ENCODE measurements at places on chromosomes 1 and 21.

- DNase-seq: no peak
Measured at GRCh38 chr1:178945763-178946266, 74.9 kb upstream of the ANGPTL1 start.

DNA sequence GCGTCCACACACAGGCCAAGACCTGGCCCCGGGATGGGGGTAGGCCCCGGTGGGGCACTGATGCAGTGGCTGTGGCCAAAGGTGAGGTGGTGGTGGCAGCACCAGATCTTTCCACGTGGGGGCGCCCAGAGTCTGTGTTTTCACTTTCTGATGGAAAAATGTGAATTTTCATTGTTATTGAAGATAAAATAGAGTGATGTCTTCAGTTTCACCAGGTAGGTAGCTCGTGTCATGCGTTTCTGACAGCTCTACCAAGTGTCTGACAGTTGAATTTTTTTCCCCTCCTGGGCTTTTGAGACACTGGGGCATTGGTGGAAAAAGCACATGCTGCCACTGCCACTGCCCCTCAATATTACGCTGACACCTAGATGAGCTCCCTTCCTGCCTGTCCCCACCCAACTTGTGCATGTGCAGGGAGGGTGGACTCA lies 40.0 kb upstream of the MAGOH start:
- DNase-seq: peak; percentile 40

- no peak for DNase-seq
Measured at GRCh38 chr1:39980555-39981313, 25.8 kb downstream of the MFSD2A start.

- DNase-seq: no peak
Measured at GRCh38 chr1:212637902-212638301, 29.3 kb downstream of the ATF3 start.

DNA sequence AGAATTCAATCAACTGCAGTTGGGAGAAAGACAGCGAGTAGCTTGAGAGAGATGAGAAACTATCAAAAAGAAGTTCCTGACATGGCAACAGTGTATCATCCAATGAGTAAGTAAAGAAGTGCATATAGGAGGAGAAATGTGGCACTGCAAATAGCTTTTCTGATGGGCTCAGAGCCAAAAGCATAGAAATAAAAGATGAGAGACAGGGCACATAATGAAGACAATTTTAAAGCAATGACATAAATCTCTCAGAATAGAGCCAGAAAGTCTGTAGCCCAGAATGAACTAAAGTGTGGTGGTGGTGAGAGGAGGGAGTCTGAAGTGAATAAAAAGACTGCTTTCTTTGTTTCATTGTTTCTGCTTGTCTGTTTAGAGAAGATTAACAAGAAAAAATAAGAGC lies 34.3 kb downstream of the TNFSF18 start:
- no peak for DNase-seq

GRCh38 chr1:207848234-207848633 lies 62.7 kb downstream of the CD34 start:
- DNase-seq: no peak

- no peak for DNase-seq
Measured at GRCh38 chr1:71190843-71191242, 110.0 kb upstream of the ZRANB2 start.

DNA sequence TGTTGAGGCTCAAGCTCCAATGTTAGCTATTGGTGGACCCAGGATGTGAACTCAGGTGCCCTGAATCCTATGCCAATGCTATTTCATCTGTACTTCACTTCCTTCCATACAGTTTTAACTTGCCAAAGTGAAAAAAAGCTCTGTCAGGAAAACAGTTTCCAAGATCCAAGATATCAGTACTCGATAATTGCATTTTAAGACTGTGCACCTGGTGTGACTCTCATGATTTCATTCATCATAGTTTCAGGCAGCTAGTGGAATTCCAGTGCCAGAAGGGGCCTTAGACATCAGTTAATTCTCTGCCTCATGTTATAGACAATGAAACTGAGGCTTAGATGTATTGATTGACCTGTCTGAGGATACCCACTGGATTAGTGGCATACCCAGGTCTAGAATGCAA lies 26.5 kb upstream of the LEPR start:
- no peak for DNase-seq

DNA sequence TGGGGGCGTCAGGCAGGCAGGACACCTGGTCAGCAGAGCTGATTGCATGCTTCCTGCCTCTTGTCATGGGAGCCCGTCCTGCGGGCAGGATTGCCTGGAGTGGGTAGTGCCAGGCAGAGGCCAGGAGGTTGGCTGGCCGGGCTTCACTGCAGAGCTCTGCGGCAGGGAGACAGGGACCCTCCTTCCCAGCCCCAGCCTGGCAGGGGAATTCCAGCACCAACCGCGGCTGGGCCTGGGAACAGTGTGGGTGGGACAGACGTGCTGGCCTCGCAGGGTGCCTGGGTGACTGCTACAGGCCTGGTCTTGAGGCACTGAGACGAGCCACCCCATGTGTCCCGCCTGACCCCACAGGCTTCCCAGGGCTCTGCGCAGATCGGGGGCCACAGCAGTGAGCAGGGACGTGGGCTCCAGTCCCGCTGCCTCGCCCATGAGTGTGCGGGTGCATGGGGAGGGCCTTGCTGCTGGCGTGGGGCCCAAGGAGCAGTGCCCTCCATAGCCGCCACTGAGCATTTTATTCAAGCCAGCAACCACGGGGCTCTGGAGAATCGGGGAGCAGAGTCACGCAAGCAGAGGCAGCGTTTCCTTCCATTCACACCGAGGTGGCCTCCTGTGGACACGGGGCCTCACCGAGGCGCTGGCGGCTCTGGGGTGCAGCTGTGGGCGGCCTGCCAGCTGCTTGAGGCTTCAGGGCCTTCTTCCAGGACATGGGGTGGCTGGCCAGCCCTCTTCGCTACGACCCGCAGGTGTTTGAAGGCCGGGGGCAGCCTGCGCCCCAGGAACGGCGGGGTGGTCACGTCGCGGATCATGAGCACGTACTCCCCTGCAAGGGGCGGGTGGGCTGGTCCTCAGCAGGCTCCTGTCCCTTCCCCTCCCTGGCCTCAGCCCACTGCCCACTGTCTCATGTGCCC lies 70.3 kb downstream of the MORN1 start:
- no peak for DNase-seq

DNA sequence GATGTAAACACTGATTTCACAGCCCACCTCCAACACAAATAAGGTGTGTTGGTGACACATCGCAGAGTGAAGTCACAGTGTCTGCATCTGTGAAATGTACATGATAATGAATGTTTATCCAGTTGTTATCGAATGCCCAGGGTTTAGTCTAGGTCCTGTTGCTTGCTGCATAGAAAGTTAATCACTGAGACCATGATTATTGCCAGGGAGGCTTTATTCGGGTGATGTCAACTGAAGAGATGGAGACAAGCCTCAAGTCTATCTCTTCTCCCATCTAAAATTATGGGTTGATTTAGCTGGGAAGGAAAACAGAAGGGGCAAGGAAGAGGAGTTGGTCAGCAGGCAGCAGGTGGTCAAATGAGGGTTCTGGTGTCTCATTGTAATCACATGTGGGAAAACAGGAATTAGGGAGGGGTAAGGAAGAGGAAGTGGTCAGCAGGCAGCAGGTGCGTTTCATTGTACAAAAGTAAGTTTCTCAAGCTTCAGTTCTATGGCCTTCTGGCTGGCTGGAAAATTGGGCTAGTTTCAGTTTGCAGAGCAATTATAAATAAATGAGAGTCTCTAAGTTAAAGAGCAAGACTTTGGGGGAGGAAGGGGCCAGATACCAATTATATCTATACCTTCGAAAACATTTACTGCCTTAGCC lies 146.3 kb upstream of the DNAH14 start:
- no peak for DNase-seq

GRCh38 chr1:154739654-154740053 lies 130.4 kb downstream of the KCNN3 start:
- no peak for DNase-seq

DNA sequence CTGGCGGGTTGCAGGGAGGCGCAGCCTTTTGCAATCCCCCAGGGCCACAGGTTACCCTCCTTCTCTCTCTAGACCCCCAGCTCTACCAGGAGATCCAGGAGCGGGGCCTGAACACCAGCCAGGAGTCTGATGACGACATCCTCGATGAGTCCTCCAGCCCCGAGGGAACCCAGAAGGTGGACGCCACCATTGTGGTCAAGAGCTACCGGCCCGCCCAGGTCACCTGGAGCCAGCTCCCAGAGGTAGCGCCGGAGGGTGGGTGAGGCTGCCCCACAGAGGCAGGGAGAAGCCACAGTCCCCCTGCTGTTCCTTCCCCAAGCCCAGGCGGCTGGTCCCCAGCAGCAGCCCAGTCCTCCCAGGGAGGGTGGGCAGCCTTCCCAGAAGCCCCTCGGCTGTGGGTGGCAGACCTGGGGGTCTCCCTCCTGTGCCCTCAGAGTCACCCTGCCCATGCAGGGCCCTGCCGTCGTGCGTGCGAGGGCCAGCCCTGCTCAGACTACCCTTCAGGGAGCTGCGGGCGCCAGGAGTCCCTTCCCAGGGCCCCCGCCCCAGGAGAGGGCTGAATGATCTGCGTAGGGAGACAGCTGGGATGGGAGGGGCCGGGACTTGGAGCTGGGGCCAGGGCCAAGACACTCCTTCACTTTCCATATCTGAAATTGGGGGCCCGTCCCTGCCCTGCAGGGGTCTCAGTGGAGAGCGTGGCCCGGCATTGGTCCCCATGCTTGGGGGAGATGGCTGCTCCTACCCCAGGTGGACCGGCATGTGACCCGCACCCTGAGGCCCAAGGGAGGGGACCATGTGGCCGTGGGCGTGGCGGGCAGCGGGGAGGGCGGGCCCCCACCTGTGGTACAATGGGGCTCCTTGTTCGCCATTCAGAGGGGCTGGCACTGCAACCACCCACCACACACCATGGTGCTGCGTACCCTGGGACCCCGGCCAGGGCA lies 12.9 kb downstream of the ARHGEF16 start:
- DNase-seq: no peak

DNA sequence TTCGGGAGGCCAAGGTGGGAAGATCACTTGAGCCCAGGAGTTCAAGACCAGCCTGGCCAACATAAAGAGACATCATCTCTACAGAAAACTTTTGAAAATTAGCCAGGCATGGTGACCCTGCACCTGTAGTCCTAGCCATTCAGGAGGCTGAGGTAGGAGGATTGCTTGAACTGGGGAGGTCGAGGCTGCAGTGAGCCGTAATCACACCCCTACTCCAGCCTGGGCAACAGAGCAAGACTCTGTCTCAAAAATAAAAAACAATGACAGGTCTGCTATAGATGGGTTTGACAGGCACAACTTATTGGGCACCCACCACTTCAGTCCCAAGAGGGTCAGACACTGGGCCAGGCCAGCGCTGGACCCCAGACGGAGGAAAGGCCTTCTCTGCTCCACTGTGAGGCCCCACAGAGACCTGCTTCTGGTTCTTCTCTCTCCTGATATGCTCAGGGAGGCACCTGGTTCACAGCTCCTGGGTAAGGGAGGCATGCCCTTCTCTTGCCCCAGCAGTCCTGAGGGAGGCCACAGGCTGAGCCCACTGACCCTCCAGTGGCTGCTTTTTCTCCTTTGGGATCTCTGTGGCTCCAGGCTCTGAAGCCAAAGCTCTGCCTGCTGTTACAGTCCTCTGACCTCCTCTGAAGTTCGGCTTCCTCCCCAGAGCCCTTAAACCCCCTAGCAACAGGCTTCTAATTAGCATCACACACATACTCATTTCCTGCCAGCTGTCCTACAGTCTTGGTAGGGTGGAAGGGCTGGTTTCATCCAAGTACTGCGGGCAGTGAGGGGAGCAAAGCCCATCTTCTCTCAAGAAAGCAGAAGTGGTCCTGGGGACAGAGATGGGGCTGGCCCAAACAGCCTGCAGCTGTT lies 14.4 kb downstream of the S100A16 start:
- DNase-seq: no peak

DNA sequence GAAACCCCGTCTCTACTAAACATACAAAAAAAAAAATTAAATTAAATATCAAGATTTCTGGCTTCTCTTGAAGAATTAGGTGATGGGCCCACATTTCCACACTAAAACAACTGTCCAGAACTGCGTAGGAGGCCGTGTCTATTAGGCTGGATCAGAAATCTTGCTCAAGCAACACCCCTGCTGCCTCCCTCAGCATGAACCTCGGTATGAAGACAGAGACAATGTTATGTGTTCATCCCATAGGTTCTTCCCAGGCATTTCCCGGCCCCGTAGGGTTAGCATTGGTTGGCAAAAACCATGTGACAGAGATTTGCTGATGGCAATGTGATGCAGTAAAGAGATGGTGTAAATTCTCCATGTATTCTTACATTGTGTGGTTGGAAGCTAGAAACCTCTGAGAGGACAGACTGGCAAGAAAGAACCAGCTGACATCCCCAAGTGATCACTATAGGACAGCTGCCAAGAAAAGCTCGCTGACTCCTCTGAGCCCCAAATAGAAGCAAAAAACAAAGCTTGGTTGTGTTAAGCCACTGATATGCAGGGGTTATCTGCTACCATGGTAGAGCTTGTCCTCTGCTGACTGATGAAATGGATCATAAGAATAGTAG lies 34.5 kb downstream of the EBNA1BP2 start:
- no peak for DNase-seq
